ENCODE measurements at places on chromosomes 6 and 20.
A peak's percentile ranks its signal among the peaks of the same experiment; 100 is the strongest.

DNA sequence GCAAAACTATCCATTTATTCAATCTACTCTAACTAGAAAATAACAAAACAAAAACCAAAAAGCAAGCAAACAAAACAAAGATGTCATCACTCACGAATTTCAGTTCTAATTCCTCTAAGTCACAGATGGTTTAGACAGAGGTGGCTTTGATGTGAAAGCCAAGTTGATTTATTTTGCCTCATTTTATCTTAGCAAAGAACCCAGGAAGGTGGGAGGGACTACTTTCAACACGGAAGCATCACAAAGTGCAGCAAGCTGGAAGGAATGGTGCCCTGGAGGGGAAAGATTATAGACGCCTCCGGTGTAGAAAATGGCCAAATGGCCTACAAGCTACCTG lies 88.4 kb downstream of the LAMP5 start:
- no peak for DNase-seq

DNA sequence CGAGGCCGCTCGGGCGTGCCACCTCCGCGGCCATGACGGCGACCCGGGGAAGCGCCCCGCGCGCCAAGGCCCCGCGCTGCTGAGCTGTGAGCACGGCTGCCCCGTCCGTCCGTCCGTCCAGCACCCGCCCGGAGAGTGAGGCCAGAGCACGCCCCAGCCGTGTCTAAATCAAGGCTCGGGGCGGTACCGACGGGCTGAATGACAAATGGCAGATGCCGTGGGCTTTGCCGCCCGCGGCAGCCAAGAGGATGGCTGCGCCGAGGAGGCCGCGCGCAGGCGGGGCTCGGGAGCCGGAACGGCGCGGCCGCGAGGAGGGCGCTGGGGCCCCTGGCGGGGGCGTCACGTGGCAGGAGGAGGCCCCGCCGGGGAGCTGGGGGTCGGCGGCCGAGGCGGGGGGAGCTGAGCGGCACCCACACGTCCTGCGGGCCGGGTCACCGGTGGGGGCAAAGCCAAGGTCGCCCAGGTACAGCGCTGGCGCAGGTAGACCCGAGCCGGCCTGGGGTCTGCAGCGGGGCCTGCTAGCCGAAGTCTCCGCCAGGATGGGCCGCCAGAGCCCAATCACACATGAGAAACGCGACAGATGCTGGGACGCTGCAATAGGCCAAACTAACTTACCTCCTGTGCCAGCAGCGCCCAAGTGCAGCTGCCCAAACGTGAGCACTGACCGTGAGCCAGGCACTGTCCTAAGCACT lies at the start of gene PLAGL1:
PLAGL1 (minus strand) TSS at position 140 of the 692 bp plus-strand sequence. CDS start 60,123 bp downstream, outside the sequence.
- peak; percentile 82 for DNase-seq

GRCh38 chr6:84280030-84280429 lies 52.6 kb upstream of the CEP162 start:
- no peak for DNase-seq

- DNase-seq: no peak
Observed at GRCh38 chr6:156359912-156360311, 417.3 kb upstream of the ARID1B start.

- DNase-seq: no peak
Observed at GRCh38 chr6:20916086-20916485, 381.8 kb downstream of the CDKAL1 start.

DNA sequence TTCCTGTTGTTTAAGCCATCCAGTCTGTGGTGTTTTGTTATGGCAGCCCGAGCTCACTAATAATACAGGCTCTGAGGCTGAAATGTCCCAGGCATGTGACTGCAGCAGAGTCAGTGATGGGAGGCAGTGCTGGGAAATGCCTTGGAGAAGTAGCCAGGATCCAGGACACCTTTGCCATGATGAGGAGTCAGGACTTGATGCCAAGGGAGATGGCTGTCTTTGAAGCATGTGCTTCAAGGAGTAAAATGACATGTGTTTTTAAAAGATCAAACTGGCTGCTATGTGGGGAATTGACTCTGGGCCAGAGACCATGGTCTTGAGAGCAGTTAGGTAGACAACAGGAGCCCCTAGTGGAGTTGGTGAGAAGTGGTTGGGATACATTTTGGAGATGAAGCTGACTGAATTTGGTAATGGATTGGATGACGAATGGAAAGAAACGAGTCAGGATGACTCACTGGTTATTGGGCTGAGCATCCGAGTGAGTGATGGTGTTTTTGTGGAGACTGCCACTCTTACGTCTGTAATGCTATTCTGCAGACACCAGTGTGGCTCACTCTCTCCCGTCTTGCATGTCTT lies 322.2 kb downstream of the PLCB1 start:
- peak; percentile 9 for DNase-seq

- DNase-seq: no peak
Observed at GRCh38 chr20:515696-516095, 27.9 kb downstream of the CSNK2A1 start.

GRCh38 chr20:48733296-48733790 lies 94.5 kb downstream of the PREX1 start:
- DNase-seq: no peak

DNA sequence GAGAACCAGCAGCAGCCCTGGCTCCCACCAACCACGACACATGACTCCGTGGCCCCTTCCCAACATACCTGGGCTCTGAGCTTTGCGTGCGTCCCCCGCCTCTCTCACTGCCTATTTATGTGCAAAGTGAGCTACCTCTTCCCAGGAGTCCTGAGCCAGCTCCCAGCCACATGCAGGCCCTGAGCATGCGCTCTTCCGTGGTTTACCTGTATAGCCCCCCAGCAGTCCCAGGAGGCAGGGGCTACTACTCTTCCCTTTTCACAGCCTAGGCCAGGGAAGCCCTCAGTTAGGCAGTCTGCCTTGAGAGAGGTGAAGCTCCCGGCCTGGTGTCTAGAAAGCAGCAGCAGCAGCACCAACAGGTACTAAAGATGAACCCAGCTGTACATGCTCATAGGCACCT lies 114.8 kb upstream of the CDYL start:
- no peak for DNase-seq

DNA sequence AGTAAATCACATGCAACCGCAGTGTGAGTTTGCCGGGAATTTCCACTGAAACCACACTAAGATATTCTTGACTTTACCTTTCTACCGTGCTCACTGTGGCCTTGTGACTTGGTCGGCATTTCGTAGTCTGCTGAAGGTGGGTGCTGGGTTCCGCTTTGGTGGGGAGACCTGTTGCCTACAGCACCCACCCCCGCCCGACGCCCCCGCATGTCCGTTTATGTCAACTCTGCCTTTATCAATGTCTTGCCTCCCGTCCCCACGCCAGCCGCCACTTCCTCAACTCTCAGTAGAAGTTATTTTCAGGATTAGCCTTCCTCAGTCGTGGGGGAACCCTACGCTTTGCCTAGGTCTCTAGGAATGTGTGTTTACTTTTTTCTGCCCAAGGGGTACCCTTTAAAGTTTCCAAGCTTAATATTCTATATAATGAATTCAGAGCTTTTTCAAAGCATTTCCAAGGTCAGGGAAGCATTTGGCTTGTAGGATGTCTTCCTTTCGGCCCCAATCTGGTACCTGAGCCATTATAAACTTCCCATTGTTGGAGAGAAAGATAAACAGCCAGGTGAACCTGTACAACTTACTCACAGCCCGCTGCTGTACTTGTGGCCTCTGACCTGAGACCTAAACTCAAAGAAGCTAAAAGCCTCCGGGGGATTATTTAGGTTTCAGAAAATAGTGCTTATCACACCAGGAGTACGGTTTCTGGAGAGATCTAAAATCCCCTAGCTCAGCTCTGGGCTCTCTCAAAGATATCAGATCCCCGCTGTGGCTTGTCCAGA lies 54.2 kb downstream of the TBC1D7 start:
- DNase-seq: peak; percentile 41

GRCh38 chr6:69783108-69783507 lies 13.7 kb downstream of the LMBRD1 start:
- DNase-seq: no peak

GRCh38 chr6:158978757-158979156 lies 21.2 kb downstream of the RSPH3 start:
- DNase-seq: no peak

DNA sequence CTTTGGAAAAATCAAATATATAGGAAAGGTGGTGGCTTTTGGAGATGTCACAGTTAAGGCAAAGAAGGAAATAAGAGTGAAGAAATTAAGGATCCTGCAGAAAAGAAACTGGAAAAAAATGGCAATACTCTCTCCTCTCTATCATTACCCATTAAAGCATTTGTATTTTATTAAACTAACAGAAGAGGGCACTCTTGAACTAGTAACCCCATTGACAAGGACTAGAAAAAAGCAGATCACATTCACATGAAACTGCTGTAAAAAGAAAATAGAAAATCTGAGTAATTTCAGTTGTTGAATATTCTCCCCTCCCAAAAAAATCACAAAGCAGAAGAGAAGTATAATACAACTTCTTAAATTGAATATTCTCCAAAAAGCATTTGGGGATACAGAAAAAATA lies 104.1 kb upstream of the SLC35B3 start:
- DNase-seq: no peak

DNA sequence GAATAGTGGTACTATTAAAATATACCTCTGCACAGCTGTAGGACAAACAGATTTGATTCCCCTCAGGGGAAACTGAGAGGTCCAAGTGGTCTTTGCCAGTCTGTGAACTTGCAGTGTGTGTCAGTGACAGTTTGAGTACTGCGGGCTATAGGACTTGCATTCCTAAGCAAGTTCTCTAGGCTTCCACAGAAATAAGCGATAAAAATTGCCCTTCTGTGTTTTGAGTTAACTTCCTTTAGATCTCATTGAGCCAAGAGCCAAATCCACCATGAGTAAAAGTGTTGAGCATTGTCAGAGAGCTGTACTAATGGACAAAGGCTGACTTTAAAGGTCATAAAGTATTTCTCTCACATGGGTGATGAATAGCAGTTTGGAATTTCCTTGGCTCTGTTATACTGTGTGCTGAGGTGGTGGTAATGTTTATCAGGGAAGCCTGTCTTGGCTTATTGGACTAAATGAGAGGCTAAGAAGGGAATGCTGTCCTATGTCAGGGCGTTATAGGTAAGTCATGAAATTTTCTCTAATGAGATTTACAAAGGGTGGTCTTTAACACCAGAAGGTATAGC lies 122.6 kb upstream of the MAP3K7 start:
- peak; percentile 47 for DNase-seq

DNA sequence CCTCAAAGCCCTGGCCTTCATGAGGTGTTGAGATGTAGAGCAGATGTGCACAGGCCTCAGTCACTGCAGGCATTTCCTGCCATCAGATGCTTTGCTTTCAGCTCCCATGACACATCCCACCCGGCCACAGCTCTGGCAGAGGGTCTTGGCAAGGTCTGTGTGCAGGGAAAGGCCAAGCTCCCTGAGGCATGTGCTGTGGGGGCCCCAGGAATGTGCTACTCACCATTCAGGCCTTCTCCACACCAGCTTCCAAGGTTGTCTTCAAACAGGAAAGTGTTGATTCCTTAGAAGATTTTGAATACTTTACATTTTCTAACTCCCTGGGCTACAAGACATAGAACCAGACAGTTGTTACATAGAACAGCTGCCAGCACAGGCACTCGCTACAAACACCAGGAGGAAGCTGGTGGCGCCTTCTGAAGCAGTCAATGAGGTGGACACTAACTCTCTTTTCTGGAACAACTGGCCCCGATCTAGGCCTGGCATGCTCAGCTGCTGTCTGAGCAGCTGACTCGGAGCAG lies 27.8 kb downstream of the CASS4 start:
- DNase-seq: peak; percentile 78

DNA sequence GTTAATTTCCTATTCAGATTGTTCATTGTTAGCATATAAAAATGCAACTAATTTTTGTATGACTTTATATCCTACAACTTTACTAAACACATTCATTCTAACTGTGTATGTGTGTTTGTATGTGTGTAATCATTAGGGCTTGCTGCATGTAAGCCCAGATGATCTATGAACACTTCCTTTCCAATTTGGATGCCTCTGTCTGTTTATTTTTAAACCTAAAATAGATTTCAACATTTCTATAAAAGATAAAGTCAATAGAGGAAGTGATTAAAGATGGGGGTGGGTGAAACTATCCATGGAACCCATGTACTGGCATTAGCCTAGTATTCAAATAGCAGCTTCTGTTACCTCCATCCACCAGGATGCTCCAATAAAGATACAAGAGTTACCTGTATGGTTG lies 15.7 kb upstream of the AKAP12 start:
- no peak for DNase-seq

DNA sequence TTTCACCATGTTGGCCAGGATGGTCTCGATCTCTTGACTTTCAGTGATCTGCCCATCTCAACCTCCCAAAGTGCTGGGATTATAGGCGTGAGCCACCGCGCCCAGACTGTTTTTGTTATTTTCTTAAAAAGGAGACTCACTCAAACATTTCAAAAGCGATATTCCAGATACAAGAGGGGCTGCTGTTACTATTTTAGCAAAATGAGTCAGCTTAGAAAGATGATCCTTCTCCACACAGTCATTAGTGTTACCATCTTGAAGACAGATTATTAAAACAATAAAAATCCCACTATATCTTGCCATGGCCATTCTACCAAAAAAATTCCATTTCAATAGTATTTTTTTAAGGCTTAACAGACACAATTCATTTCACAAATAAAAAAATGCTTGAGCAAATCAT lies 102.8 kb downstream of the PREP start:
- no peak for DNase-seq

DNA sequence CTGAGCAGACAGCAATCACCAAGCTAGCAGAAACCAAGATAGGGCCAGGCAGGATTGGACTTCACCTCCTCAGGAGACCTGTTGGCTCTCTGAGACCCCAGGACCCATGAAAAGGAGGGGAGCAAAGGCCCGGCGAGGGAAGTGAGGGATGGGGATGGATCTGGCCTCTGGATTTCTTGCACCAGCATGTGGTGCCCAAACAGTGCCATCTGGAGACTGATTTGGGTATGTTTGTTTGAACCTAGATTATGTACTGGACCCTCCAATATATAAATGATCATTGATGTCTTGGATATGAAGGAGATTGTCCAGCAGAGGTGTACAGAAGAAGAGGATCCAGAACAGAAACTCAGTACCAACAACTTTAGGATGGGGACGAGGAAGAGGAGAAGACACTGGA lies 83.4 kb upstream of the LY86 start:
- no peak for DNase-seq

- DNase-seq: no peak
Observed at GRCh38 chr6:148700047-148700715, 46.6 kb upstream of the UST start.

DNA sequence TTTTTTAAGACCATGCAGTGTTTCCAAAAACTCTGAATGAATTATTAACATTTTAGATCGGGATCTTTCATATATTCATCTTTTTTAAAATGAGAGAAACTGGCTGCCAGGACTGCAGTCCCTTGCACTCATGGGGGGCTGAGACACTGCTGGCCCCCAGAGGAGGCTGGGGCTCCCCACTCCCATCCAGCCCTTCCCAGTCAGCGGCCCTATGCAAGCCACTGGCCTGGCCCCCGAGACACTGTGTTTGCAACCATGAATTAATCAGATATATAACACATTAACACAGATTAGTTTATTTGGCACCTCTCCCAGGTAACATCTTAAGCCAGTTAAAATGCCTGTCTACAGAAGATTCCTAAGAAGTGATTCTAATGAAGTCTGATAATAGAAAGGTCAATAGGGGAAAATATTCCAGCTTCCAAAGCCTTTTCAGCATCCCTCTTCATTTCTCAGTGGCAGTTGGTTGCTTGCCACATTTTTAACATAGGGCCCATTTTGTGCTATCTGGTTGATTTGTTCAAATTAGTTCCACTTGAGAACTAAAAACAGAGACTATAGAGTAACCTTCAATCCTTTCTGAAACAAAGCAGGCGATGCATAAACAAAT lies 184.4 kb upstream of the FBXL4 start:
- no peak for DNase-seq

GRCh38 chr20:44032583-44033331 lies 118.1 kb downstream of the TOX2 start:
- no peak for DNase-seq

All from umbilical cord (tissue), 2 donors.